ENCODE measurements at places on chromosomes 4 and X.

- DNase-seq = no peak
These were observed 83.8 kb upstream of the LCORL start for GRCh38 chr4:18105030-18106011.

DNA sequence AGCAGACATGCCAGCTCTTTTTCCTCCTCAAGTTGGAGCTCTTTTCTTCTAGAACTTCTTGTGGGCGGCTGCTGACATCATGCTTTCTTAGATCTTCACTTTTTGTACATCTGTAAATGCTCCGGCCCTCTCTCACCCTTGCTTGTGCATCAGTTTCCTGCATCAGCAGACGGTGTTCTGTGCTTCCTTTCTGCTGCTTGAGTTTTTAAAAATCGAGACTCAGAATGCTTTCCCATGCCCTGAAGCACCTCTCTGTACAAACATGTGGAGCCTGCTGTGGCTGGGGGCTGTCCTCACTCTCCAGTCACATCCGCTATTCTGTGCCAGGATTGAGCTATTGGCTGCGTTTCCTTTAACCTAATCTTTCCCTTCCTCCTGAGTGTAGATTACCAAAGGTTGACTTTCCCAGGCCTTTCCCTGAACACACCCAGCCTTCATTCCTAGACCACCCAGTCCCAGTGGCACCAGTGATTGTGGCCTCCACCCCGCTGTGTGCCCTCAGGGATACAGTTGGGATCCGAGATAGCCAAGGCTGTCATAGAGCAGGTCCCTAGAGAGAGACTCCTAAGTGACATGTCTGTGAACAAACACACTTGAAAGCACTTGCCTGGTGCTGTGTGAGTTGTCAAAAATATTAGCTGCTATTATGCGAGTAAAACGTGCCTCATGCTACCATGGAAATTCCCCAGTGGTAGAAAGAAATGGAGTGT, 41.9 kb downstream of the TNIP2 start:
- peak; percentile 28 for DNase-seq

DNA sequence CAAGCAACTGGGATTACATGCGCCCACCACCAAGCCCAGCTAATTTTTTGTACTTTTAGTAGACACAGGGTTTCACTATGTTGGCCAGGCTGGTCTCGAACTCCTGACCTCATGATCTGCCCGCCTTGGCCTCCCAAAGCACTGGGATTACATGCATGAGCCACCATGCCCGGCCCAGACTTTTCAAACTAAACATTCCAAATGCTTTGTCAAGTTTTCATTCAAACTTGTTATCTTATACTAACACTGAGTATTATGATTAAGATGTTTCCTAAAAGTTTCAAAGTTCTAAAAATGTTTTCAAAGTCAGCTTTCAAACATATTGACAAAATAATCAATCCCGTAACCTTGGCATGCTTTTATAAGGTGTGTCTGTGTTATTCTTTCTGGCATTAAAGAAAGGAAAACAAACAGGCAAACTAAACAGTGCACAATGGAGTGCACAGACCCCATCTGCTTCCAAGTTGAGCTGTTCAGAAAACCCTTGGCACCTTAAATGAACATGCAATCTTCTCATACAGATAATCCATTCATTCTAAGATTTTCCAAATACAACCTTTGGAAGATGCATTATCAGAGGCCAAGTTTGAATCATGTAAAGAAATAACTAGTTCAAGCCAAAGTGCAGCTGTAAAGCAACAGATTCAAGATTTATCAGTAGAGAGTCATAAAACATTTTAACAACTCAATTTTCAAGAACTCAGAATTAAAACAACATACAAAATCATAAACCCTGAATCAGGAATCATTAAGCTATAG, 49.1 kb downstream of the ABCG2 start:
- DNase-seq = no peak

GRCh38 chr4:10045481-10045880, 24.2 kb upstream of the SLC2A9 start:
- DNase-seq = no peak

DNA sequence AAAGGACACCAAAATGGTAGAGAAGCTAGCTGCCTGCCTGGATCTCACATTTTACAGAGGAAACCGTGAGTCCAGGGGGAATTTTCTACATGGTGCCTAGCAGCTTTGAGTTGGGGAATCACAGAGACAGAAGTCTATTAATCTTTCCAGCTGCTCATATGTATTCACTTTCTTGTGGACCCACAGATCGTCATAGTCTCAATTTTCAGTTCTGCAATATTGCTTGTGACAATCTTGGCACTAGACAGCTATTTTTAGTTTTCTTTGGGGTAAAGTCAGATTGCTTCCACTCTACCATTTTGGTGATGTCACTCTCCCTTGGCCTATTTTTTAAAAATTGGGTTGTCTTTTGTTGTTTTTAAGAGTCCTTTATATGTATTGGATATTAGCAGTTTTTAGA, 233.4 kb upstream of the STK26 start:
- DNase-seq = no peak

DNA sequence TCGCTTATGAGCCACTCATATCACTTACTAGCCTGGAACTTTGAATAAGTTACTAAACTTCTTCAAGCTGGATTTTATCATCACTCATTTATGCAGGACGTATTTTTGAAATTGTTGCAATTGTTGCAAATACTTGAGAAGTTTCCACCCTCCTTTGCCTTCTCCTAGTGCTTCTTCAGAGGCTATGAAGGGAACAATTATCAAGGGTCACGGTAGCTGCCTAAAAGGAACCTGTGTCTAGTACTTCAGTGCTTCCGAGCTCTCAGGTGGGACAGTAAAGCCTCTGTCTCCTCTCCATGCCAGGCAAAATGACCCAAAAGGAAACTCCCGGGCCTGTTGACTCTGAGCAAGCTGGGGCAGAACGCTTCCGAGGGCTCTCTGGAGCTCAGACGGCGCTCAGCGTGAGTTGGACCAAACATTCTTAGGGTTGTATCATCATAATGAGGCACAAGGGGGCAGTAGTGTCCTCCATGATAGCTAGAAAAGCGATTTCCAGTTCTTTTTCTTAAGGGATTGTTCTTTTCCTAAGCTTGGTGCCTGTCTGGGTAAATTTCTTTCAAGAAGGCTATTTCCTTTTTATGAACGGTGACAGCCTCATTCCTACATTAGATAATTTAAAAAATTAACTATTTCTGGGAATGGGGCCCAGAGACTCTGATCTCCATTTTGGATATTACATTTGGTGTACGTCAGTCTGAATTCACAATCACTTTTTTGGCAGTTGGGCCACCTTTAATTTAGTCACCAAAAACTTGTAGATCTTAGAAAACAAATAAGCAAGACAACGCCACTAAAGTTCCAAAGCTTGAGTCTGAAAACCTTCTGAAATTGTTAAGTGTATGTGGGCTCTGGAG, 73.1 kb downstream of the PACRGL start:
- DNase-seq = peak; percentile 0

GRCh38 chrX:126580877-126581276, 28.3 kb upstream of the DCAF12L1 start:
- DNase-seq = no peak

- DNase-seq = no peak
These were observed 25.2 kb upstream of the ATXN3L start for GRCh38 chrX:13345037-13345436.

DNA sequence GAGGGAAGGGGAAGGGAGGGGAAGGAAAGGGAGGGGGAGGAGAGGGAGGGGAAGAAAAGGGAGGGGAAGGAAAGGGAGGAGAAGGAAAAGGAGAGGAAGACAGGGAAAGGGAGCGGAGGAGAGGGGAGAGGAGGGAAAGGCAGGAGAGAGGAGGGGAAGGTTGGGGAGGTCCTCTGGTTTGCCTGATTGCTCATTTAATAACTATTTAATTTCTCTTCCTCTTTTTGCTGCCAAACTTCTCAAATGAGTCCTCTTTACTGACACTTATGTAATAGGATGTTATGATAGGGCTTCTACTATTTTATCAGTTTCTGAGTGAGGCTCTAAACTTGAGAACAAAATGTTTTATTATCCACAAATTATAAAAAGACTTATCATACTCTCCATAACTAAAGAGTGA, 35.4 kb upstream of the PPA2 start:
- DNase-seq = no peak

DNA sequence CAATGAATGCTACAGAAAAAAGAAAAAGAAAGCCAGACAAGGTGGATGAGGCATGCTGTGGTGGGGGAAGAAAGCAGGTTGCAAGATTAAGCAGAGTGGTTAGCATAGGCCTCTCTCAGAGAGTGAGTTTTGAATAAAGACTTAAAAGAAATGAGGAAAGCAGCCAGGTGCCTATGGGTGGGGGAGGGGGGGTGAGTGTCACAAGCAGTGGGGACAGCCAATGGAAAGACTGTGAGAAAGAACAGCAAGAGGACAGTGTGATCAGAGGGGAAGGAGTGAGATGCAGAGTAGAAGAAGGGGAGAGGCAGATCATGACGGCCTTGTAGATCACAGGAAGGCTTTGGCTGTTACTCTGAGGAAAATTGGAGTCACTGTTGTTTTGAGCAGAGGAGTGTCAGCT, 162.5 kb downstream of the SOX3 start:
- DNase-seq = no peak

DNA sequence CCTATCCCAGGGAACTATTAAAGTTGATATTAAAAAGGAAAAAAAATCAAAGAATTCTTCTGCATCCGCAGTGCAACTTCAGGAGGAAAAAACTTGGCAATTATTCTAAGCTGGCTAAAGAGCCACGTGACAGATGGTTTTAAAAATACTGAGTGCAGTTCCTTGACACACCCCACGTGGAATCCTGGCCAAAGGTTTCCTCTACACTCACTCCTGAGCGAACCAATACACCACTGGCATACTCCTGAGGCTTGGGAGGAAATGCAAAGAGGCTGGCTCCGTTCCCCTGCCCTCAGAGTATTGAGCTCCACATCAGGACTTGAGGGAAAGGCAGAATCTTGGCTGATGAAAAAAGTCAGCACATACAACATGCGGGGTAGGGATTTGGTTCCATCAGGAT, 133.8 kb upstream of the ATP6AP2 start:
- no peak for DNase-seq

DNA sequence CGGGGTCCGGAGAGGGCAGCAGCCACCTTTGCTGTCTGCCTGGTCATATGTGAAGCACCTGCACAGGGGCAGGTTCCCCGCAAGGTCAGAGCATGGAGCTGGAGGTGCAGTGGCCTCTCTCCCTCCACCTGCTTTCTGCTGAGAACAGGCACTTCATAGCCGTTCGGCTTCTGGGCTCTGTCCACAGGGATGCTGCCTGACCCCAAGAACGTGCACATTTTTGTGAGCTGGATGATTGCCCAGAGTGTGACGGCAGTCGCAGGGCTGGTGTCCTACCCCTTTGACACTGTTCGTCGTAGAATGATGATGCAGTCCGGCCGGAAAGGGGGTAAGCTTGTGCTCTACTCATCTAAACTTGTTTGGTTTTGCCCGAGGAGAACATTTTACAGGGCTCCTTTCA, 2.5 kb downstream of the SLC25A4 start:
- DNase-seq = no peak

DNA sequence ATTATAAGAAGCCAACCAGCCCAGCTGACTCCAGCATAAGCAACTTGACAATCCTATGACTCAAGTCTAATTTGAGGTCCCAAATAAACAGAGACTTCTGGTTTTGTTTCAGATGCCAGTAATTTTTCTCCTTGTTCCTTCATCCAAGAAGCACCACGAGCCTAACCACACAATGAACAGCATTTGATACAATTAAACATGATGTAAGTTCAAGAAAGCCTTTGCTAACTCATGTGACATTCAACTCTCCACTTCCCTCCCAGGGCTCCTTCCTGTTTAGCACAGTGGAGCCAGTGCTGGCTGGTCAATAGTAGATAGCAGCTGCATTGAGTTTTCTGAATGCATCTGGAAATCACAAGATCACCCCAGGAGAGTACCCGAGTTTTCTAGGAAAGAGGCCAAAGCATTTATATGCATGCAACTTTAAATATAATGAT, 206.3 kb downstream of the ARHGAP24 start:
- DNase-seq = no peak

GRCh38 chrX:121165930-121166359, 118.5 kb downstream of the GLUD2 start:
- no peak for DNase-seq

GRCh38 chr4:153153339-153153871, 50.8 kb upstream of the TRIM2 start:
- DNase-seq = peak; percentile 68

DNA sequence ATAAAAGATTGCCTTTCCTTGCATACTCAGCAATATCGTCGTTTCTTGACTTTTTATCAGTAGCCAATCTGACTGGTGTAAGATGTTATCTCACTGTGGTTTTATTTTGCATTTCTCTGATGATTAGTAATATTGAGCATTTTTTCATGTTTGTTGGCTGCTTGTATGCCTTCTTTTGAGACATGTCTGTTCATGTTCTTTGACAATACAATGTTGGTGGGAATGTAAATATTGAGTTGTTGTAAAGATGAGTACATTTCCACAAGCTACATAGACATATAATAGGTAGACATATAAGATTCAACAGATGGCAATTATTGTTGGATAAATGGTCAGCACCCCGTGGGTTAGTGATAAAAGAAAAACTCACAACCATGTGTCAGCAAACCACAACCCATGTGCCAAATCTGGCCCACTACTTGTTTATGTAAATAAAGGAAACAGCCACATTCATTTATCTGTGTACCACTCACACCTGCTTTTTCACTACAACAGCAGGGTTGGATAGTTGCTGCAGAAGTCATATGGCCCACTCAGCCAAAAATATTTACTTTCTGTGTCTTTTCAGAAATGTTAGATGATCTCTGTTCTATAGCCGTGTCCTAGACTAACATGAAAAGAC, 153.1 kb upstream of the VCX start:
- DNase-seq = no peak
